Vagina (tissue), 2 donors: ENCODE measurements at places on chromosomes 7 and 10. TPM values are rescaled to one million over a fixed set of nuclear protein-coding genes. Genes with fewer than 3 reads are reported as not detected.

Gene CTTNBP2
- total RNA-seq, result 25.0 TPM

Gene FAM25G
- not detected for total RNA-seq

Gene FAM24B
- total RNA-seq, result not detected

Gene NRAP
- total RNA-seq, result not detected

Gene PYROXD2
- total RNA-seq, result 7.1 TPM

Gene CLDN3
- not detected for total RNA-seq

Gene UPP1
- 79.8 TPM for total RNA-seq

Gene STRIP2
- 0.49 TPM for total RNA-seq

Gene HOXA9
- 13.0 TPM for total RNA-seq

- H3K4me1 ChIP-seq, result peaks cover 17% of the 10 kb centered on the region
- H3K36me3 ChIP-seq, result no peaks in the 10 kb centered on the region
- no peak overlapping the region for H3K4me3 ChIP-seq
- DNase-seq, result no peak
These were observed 114.8 kb downstream of the SFMBT2 start for GRCh38 chr10:7296076-7296475.

GRCh38 chr7:91457208-91457607 is 193.0 kb downstream of the FZD1 start:
- DNase-seq, result no peak
- H3K27me3 ChIP-seq, result no peaks in the 10 kb centered on the region
- H3K4me3 ChIP-seq, result no peak overlapping the region
- no peaks in the 10 kb centered on the region for H3K36me3 ChIP-seq
- no peaks in the 10 kb centered on the region for H3K4me1 ChIP-seq
- no peak overlapping the region for H3K27ac ChIP-seq

GRCh38 chr7:155324012-155324917 is 26.6 kb downstream of the INSIG1 start:
- H3K36me3 ChIP-seq, result no peaks in the 10 kb centered on the region
- DNase-seq, result no peak
- H3K4me1 ChIP-seq, result no peaks in the 10 kb centered on the region
- no peaks in the 10 kb centered on the region for H3K27me3 ChIP-seq
- H3K27ac ChIP-seq, result no peak overlapping the region
